ENCODE measurements at places on chromosomes 16 and 17. TPM values are rescaled to one million over a fixed set of nuclear protein-coding genes. Genes with fewer than 3 reads are reported as not detected.

DNA sequence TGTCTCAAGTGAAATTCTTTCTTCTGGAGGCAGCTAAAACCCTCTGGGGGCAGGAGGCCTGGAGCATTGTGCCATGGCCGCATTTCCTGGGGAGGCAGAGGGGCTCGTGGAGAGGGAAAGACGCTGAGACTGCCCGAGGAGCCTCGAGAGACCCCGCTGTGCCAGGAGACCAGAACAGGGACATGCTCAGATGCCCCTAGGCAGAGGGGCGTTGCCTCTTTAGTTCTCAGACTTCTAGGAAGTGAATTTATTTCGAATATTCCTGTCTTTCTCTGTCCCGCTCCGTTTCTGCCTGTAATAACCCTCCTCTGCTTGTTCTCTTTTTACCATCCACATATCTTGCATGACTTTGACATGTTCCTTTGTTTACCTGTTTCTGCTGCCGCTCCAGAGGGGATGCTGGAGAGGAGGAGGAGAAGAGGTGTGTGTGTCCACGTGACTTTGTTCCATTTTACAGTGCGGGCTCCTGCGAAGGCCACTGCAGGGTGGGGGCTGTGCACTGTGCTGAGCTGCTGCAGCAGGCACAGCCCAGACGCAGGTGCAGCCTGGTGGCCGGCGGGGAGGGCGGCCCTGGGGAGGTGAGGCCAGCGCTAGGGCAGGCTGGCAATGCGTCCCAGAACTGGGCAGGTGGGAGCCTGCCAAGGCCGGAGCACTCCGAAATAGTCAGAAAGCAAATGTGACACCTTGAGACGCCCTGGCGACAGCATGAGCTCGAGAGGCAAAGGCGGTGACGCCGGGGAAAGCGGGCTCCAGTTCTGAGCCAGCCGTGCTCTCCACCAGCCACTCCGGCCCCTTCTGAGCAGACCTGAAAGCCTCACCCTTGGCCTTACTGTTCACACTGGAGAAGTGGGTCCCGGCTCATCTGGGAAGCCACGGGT lies 29.9 kb downstream of the CIBAR2 start:
- no peak for DNase-seq

DNA sequence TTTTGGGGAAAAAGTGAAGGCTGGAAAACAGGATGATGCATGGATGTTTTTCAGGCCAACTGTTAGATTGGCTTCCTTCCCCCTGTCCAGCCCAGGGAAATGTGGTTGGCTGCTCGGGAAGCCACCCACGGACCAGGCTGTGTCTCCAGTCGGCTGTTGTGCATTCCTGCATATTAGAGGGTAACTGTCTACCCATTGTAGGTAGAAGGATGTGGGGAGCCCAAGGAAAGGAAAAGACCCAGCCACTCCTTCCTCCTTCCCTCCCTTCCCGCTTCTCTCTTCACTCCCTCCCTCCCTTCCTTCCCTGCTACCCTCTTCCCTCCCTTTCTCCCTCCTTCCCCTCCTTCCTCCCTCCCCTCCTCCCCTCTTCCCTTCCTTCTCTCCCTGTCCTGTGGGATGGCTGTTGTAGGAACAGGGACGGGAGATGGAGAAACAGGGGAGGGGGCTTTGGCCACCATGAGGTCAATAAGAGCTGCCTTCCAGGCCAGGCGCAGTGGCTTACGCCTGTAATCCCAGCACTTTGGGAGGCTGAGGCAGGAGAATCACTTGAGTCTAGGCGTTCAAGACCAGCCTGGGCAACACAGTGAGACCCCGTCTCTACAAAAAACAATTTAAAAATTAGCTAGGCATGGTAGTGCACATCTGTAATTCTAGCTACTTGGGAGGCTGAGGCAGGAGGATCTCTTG lies 16.9 kb downstream of the SYT17 start:
- DNase-seq: no peak

Gene AOC3
- total RNA-seq: 2.6 TPM

Gene PIPOX
- total RNA-seq: 1.2 TPM

DNA sequence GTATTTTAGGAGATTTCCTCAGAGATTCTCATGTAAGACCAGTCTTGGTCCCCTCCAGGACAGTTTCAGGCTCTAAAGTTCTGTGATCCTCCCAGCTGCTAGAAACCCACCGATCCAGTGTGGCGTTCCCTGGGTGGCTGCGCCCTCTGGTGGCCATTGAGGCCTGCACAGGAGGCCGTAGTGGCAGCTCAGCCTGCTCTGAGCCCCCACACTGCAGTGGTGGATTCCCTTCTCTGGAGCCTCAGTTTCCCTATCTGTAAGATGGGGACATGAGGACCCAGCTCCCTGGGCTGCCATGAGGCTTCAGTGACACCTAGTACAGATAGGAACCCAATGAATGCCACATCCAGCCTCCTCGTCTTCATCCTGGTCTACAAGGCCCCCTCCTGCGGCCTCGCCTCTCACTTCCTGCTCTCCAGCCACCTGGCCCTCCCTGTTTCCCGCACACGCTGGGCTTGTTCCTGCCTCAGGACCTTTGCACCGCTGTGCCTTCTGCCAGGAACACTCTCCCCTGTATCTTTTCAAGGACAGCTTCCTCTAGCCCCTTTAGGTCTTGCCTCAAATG lies 16.5 kb downstream of the CCDC102A start:
- peak; percentile 80 for DNase-seq

Gene ZNF48
- 18.1 TPM for total RNA-seq

Gene NOD2
- 6.2 TPM for total RNA-seq
